ENCODE measurements at places on chromosomes 13 and 19.

DNA sequence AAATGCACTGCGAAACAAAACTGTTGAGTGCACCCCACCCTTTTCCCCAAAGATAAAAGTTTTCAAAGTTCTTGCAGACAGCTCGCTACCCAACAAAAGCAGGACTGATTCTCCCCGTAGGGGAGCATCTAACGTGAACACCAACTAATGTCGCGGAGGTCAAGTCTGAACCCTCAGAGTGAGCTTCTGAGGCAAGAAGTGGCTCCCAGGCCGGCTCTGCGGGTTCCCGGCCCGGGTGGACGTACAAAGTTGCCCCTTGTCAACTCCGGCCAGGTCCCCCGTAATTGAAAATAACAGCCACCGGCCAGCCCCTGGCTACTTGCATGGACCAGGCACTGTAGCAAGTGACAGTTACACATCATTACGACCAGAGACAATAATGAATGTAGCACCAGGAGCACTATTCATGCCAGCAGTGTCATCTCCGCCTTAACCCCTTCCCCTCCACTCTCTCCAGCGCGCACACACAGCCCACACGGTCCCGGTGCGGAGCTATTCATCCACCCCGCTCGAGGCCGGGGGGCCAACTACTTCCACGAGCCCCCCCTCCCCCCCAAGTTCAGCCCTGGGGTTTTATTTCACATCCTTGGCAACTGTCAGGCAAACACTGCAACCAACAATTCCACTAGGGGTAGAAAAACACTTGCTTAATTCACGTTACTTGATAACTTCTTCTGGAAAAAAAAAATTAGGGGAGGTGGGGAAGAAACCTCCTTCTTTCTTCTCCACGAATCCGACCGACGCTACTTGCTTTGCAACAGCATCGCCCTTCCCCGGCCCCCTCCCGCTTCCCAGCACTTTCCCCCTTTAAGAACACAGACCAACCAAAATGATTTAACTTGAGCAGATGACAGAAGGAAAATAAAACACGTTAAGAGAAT is 1.2 kb downstream of the KLF12 start:
- no peak for ATAC-seq

DNA sequence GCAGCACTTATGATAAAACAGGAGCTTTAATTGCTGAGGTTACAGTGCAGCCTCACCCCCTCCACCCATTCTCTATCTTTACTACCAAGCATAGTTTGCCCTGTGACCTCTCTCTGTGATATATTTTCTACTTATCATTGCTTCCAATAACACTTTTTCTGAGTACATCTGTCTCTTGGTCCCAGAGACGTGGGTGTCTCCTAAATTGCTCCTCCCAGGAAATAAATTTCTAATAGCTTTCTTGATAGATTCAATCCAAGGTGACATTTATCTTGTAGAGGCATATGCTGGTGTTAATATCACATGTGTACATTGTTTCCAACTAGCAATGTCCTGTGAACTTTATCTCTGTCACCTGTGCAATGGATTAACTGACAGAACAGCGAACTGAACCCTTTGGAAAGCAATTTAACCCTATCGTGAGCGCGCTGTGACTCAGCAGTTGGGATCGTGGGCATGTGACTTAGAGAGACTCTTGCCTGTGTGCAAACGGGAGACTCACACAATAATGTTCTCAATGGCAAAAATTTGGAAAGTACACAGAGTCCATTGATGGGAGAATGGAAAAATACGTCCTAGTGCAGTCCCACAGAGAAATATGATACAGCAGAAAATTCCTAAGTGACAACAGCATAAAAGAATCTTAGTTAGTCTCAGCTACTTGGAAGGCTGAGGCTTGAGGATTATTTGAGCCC is 7.0 kb upstream of the MAP2K2 start:
- ATAC-seq: peak; percentile 29

- ATAC-seq: no peak
These were observed 2.1 kb downstream of the ZNF91 start for GRCh38 chr19:23393121-23393520.

GRCh38 chr19:5055457-5055776 is 86.5 kb downstream of the KDM4B start:
- ATAC-seq: no peak

GRCh38 chr13:112703449-112704284 is 13.8 kb downstream of the ATP11A start:
- ATAC-seq: no peak

DNA sequence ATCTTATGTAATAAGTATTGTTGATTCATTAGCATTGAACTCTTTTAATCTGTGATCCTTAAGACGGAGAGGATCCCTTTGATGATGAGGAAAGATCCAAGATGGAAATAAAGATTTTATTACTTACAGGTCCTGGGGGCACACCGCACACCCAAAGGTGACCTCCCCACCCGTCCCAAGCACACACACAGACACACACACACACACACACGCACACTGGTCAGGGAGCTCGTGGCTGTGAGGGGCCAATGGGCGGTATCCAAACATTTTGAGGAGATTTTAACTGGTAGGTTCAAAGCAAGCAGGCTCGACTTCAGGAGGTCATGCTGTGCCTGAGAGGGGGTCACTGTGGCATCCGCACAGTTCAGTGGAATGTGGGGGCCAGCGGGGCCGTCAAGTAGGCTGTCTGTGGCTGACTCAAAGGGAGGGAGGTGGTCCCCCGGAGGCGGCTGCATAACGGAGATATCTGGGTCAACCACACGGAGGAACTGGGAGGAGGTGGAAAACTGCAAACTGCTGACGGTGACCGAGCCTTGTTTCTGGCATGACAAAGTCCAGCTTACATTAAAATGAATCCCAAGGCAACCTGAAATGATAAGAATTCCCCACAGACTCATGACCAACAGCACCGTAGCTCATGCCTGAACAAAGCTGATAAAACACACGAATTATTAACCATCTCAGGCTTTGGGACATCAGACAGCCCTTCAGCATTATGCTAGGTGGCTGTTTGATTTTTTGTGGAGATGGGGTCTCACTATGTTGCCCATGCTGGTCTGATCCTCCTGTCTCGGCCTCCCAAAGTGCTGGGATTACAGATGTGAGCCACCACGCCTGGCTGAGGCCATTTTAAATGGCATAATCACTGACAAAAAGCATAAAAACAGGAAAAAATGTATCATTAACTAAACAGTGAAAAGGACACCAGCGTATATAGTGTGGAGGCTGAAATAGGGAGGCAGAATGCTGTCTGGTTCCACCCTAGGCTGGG is 20.9 kb upstream of the SIGLEC11 start:
- no peak for ATAC-seq

DNA sequence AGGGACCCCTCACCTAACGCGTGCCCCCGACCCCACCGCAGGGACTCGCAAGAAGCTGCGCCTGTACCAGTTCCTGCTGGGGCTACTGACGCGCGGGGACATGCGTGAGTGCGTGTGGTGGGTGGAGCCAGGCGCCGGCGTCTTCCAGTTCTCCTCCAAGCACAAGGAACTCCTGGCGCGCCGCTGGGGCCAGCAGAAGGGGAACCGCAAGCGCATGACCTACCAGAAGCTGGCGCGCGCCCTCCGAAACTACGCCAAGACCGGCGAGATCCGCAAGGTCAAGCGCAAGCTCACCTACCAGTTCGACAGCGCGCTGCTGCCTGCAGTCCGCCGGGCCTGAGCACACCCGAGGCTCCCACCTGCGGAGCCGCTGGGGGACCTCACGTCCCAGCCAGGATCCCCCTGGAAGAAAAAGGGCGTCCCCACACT is 4.7 kb upstream of the MYBPC2 start:
- peak; percentile 72 for ATAC-seq

DNA sequence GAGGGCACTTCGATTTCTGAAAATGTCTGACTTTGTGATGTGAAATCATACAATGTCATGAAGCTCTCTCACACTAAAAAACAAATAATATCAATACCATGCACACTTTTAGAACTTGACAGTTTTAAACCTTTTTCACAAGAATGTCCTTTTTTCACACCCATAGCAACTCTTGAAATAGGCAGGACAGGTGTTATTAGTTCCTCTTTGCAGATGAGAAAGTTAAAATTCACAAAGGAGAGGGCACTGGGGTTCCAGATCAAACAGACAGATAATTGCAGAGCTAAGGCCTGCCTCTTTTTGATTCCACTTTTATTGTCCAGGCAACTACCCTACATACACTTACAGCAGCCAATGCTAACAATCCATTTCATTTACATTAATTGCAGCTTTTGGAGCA is 142.8 kb downstream of the KLF12 start:
- ATAC-seq: no peak

DNA sequence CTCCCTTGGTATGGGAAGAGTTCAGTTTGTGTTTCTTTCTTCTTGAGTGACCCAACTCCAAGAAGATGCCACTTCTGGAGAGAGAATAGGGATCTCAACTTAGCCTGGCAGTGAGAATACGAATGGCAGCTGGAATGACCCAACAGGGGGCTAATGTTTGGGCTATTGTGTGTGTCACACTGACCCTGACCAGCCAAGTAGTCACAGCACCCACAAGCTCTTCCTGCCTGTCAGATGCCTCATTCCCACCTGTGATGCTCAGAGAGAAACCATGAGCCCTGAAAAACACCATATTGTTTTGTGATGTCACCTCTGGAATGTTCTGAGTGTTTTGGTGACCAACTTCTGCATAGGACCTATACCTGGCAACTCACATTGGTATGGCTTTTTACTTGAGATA is at the start of gene CBY2:
Gene CBY2 (plus strand): TSS at position 233 of the 400 bp plus-strand sequence. CDS start 71 bp downstream, at position 304.
- ATAC-seq: no peak

GRCh38 chr19:33280351-33280921 is 21.9 kb downstream of the CEBPA start:
- ATAC-seq: no peak

GRCh38 chr19:47093254-47093653 is 20.3 kb downstream of the ZC3H4 start:
- ATAC-seq: no peak

- ATAC-seq: no peak
These were observed 3.7 kb downstream of the APOC2 start for GRCh38 chr19:44949550-44949949.

DNA sequence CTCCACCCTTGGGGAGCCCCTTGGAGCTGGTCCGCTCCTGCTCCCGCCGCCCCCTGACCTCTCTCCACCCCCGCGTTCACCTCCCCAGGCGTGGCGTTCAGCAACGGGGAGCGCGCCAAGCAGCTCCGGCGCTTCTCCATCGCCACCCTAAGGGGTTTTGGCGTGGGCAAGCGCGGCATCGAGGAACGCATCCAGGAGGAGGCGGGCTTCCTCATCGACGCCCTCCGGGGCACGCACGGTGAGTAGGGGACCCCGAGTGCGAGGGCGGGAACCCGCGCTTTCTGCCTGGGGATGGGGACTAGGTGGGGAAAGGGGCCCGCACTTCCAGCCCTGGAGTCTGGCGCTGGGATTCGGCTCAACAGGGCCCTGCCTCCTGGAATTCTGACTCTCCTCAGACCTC is 1.7 kb downstream of the CYP2A13 start:
- no peak for ATAC-seq
